ENCODE measurements at places on chromosomes 13 and 19.

- DNase-seq, result no peak
Measured at GRCh38 chr13:69292789-69293425, 814.7 kb upstream of the ATXN8OS start.

- DNase-seq, result no peak
Measured at GRCh38 chr13:40401911-40402776, 264.3 kb downstream of the FOXO1 start.

GRCh38 chr19:33490041-33490451 lies 31.5 kb downstream of the PEPD start:
- DNase-seq, result no peak

DNA sequence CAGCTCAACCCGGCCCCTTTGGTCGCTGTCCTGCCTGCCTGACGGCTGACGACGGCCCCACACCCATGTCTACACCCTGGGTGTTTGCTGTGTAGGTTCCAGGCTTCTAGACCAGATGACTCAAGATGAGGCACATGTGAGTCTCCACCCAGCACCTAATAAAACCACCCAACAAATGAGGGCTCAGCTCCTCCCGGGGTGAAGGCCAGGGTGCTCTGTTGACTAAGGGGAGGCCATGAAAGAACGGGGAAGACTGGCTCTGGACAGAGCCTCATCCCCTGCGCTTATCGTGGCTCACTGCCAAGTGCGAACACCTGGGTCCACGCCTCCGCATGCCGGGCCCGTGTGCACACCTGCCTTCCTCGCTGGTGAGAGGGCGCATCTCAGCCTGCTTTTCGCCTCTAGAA lies 39.6 kb downstream of the COL4A2 start:
- no peak for DNase-seq

DNA sequence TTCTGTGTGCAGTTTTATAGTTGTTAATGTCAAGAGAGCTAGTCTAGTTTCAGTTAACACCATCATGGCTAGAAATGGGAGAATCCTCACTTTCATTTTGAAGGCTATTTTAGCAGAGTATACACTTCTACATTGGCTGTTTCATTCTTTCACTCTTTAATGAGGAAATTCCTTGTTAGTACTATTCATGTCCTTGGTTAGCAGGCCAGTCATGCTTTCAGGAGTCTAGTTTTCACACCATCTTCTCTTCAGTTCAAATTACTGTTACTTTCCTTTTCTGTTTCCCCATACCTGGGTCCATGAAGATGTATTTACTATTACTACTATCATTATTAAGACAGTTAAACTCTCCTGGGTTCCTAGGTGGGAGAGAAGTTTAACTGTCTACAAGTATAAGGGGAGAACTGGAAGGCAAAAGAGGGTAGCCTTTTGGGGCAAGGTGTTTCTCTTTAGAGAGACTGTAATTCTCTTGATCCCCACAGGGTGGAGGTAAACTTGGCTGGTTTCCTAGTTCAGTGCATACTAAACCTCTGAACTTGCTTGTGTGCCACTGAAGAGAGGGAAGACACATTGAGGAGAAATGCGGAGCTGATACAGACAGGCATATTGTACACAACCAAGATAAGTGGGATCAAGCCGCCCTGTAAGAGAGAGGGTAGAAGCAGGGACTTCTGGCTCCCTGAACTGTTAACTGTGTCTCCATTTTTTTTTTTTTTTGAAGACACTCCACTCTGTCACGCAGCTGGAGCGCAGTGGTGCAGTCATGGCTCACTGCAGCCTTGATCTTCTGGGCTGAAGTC lies 41.3 kb upstream of the IGFL4 start:
- peak; percentile 25 for DNase-seq

DNA sequence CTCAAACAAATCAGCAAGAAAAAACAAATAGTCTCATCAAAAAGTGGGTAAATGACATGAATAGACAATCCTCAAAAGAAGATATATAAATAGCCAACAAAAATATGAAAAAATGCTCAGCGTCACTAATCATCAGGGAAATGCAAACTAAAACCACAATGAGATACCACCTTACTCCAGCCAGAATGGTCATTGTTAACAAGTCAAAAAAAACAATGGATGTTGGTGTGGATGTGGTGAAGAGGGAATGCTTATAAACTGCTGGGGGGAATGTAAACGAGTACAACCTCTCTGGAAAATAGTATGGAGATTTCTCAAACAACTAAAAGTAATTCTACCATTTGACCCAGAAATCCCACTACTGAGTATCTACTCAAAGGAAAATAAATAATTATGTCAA lies 239.2 kb upstream of the RFC3 start:
- DNase-seq, result no peak

- DNase-seq, result no peak
Measured at GRCh38 chr19:644363-644762, 4.7 kb downstream of the FGF22 start.

DNA sequence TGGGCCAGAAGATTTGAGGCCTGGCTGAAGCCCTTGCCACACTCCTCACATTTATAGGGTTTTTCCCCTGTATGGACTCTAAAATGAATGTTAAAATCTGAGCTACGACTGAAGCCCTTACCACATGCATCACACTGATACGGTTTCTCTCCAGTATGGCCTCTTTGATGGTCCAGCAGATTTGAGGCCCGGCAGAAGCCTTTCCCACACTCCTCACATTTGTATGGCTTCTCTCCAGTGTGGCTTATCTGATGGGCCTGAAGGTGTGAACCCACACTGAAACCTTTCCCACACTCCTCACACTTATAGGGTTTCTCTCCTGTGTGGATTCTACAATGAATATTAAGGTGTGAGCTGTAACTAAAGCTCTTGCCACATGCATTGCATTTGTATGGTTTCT lies 21.0 kb downstream of the ZNF45 start:
- no peak for DNase-seq

- DNase-seq, result no peak
Measured at GRCh38 chr19:4802711-4803110, 11.2 kb downstream of the FEM1A start.

DNA sequence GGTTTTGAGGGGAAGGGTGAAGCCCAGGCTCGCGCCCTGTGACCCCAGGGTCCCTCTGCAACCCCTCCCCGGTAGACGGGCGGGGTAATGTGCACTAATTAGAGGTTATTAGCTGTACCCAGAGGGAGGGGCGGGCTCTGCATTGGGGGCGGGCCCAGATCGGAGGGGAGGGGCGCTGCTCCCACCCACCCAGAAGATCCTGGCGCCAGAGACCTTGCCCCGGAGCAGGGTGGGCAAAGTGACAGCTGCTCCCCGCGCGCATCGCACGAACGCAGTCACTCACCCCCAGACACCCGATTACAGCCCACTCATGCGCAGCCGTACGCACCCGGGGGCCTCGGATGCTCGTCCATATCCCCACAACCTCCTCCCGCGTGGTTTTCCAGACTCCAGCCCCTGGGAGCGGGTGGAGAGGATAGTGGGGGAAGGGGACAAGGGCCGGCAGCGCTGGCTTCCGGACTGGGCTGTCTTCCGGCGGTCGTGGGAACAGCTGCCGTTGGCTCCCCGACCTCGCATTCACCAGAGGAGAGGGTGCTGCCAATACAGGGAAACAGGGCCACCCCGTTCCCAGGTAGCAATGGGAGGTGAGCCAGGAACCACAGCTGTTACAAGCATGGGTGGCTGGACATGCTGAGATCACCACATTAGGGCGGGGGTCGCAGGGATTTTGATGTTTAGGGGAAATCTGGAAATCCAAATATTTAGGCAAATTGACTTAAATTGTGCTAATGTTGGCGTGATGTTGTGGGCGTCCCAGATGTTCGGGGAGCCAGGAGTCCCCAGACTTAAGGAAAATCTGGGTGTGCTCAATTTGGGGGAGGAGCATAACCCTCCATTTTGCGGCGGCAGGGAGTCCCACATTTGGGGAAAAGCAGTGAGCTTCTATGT lies 2.9 kb upstream of the HOOK2 start:
- DNase-seq, result peak; percentile 81

GRCh38 chr19:51702103-51702824 lies 9.1 kb downstream of the SPACA6 start:
- DNase-seq, result no peak
